ENCODE measurements at places on chromosomes 11 and 22. TPM values are rescaled to one million over a fixed set of nuclear protein-coding genes. Genes with fewer than 3 reads are reported as not detected.

GRCh38 chr11:1481483-1481825 is 5.1 kb downstream of the MOB2 start:
- no peak for DNase-seq
- H3K27ac ChIP-seq = no peak overlapping the region
- H3K4me3 ChIP-seq = no peak overlapping the region
- no peaks in the 10 kb centered on the region for H3K27me3 ChIP-seq

DNA sequence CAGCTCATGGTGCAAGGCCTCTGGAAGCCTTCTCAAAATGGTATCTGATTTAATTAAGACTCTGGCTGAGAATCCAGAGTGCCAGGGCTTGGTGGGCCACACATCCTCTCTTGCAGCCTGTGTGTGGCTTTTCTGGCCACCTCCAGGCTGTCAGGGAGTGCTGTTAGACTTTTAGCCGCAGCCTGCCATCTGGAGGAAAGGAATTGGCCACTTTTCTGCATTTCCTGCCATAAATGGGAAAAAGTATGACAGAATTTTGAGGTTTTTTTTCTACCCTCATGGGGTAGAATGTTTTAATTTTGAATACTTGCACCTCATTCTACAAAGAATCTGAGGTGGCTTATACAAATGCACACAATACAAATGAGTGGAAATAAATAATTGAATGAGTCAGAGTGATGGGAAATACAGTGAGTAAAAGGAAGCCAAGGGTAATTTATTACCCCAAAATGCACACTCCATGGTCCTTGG is 218.4 kb downstream of the ADAMTS15 start:
- DNase-seq = no peak
- H3K27me3 ChIP-seq = peaks cover 2% of the 10 kb centered on the region
- H3K36me3 ChIP-seq = no peaks in the 10 kb centered on the region
- no peak overlapping the region for H3K27ac ChIP-seq
- H3K4me1 ChIP-seq = no peaks in the 10 kb centered on the region
- H3K4me3 ChIP-seq = no peak overlapping the region

OR10V1 gene
- not detected for total RNA-seq

- no peak for DNase-seq
- H3K27ac ChIP-seq = peak overlapping the region; percentile 71
- H3K36me3 ChIP-seq = peaks cover 61% of the 10 kb centered on the region
- peaks cover 46% of the 10 kb centered on the region for H3K4me1 ChIP-seq
- no peak overlapping the region for H3K4me3 ChIP-seq
These were observed 4.3 kb upstream of the BUD13 start for GRCh38 chr11:116777056-116777455.

BAIAP2L2 gene
- 0.34 TPM for total RNA-seq

- H3K4me3 ChIP-seq = no peak overlapping the region
- no peak overlapping the region for H3K27ac ChIP-seq
- no peaks in the 10 kb centered on the region for H3K36me3 ChIP-seq
These were observed 32.3 kb upstream of the ME3 start for GRCh38 chr11:86704710-86705109.

GRCh38 chr11:70423523-70424505 is 25.5 kb downstream of the CTTN start:
- H3K27me3 ChIP-seq = no peaks in the 10 kb centered on the region
- H3K4me3 ChIP-seq = no peak overlapping the region
- no peak overlapping the region for H3K27ac ChIP-seq
- peaks cover 5% of the 10 kb centered on the region for H3K4me1 ChIP-seq
- no peak for DNase-seq

All from activated T-helper 2 cell treated with anti-CD3 and anti-CD28 coated beads, Interferon-gamma antibody, Interleukin-2, Interleukin-4, amounts not matched to agents 10 μg/mL and 5 μg/mL and 100 μg/mL, durations not matched to agents 14 hours and 24 hours and 36 hours (primary cell).